ENCODE measurements at places on chromosomes 3 and 15.

GRCh38 chr3:15923640-15924405 lies 126.0 kb upstream of the ANKRD28 start:
- DNase-seq: no peak

DNA sequence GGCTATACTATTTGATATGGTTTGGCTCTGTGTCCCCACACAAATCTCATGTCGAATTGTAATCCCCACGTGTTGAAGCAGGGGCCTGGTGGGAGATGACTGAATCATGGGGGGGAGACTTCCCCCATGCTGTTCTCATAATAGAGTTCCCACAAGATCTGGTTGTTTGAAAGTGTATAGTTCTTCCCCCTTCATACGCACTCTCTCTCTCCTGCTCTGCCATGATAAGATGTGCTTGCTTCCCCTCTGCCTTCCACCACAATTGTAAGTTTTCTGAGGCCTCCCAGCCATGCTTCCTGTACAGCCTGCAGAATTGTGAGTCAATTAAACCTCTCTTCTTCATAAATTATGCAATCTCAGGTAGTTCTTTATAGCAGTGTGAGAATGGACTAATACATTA lies 290.1 kb upstream of the CHRM5 start:
- no peak for DNase-seq

DNA sequence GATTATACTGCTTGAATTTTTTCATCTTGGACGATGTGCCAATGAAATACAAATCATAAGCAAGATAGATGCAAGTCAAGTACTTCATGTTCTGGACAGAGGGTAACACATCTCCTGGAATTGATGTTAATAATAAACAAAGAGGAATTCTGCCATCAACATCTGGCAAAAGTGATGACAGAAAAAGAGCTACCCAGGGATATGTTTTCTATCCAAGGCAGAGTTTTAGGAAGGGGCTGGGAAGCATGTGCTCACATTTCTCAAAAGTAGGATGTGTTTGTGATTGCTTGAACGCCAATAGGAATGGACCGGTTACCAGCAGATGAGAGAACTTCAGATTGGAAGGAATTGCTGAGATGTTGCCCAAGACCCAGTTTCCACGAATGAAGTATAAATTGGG lies 242.6 kb upstream of the AGTR1 start:
- no peak for DNase-seq

- DNase-seq: no peak
These were observed 51.1 kb downstream of the IFT57 start for GRCh38 chr3:108171106-108171505.

- no peak for DNase-seq
These were observed 7.3 kb downstream of the ST3GAL6 start for GRCh38 chr3:98770261-98771039.

DNA sequence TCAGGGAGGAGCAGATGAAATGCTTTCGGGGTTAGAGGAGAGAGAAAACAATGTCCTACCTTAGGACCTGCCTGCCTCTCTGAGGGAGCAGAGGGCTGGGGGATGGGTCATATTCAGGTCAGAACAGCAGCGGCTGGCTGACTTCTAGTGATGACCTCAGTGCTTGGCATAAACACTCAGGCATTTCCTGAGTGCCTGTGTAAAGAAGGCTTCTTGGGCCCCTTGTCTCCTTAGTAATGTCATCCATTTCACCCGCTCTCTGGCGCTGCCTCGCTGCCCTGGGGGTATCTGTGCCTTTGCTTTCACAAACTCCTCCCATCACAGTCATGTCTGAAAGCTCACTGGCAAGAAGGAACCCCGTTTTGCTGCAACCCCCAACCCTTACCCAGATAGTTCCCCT lies 82.9 kb upstream of the GSK3B start:
- DNase-seq: peak; percentile 55

DNA sequence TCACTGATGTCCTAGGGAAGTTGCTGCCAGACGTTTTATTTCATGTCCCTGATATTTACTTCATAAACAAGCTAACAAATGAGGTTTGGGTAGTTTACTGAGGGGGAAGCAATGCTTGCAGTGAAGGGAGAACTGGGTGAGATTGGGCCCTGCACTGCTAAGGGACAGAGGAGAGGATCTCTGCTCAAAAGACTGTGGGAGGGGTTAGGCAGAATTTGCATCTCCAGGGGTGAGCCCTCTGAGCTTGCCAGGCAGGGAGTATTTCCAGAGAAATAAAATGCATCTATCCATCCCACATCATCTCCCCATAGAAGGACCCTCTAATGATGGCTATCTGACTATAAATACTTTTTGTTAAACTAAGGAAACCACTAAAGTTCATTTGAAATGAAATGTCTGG lies 215.6 kb downstream of the CBLB start:
- no peak for DNase-seq

GRCh38 chr15:50815958-50816590 lies 50.6 kb upstream of the SPPL2A start:
- DNase-seq: no peak

DNA sequence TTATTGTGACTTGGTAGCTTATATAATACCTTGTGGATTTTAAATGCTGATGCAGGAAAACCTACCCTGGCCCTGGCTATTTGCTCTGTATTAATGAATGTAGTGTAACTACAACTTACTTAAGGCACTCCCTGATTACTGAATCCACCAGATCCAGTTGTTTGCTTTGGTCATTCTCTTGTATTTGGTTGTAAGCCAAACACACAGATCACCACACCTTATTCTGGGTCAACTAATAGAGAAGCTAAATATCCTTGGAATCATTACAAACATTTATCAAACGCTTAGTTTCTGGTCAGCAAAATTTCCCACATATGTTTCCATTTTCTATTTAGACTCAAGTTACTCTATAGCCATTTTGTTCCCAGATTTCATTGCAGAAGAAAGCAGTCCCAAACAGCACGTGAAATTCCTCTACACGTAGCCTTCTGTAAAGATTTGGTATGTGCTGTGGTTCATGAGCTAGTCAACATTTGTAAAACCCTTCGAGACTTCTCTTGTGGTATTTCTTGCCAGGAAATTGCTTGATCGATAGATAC lies 322.6 kb downstream of the MEX3B start:
- no peak for DNase-seq

DNA sequence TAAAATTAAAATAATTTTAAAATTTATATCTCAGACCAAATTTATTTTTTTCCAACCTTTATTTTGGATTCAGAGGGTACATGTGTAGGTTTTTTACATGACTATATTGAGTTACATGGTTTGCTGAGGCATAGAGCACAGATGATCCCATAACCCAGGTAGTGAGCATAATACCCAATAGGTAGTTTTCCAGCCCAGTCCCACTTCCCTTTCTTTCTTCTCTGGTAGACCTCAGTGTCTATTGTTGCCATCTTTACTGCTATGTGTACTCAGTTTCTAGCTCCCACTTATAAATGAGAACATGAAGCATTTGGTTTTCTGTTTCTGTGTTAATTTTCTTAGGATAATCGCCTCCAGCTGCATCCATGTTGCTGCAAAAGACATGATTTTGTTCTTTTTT lies 338.1 kb downstream of the EFHB start:
- no peak for DNase-seq

- DNase-seq: no peak
These were observed 750.2 kb upstream of the ARRDC4 start for GRCh38 chr15:97210277-97210676.

DNA sequence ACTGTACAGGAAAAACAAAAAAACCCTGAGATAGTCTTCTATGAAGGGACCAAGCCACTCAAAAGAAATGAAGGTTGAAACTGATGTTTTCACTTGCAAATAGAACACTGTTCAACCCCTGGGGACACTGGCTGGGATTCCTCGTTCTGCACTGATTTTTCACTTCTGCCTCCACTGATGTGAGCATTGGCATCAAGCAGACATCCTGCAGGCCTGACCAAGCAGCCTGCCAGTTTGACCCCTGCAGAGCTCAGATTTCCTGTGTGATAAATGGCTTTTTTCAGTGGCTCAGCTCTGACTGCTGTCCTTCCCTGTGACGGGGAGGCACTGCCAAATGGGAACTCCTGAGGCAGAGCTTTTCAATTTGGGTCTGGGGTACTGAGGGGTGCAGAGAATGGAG lies 50.0 kb downstream of the RASGRP1 start:
- DNase-seq: no peak

- no peak for DNase-seq
These were observed 185.9 kb downstream of the SUCLG2 start for GRCh38 chr3:67468511-67468910.

- no peak for DNase-seq
These were observed 245.2 kb downstream of the EFHB start for GRCh38 chr3:19688767-19689166.

DNA sequence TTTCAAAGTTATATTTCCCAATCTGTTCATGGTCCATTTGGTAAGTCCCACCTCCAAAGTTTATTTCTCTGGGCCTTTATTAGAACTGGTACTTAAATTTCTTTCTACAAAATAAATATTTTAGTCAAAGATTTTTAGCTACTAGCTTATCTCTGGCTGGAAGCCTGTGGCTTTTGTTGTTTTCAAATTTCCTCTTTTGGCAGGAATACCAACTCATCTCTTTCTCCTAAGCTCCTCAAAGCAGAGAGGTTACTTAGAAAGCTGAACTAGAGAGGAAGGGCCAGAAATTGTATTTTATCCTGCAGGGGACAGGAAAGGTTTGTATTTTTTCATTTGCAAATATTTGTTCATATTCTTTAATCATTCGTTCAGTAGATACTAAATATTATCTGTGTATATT lies 227.8 kb downstream of the TBL1XR1 start:
- DNase-seq: no peak

GRCh38 chr15:21260966-21261395 lies 179.3 kb downstream of the POTEB3 start:
- no peak for DNase-seq

DNA sequence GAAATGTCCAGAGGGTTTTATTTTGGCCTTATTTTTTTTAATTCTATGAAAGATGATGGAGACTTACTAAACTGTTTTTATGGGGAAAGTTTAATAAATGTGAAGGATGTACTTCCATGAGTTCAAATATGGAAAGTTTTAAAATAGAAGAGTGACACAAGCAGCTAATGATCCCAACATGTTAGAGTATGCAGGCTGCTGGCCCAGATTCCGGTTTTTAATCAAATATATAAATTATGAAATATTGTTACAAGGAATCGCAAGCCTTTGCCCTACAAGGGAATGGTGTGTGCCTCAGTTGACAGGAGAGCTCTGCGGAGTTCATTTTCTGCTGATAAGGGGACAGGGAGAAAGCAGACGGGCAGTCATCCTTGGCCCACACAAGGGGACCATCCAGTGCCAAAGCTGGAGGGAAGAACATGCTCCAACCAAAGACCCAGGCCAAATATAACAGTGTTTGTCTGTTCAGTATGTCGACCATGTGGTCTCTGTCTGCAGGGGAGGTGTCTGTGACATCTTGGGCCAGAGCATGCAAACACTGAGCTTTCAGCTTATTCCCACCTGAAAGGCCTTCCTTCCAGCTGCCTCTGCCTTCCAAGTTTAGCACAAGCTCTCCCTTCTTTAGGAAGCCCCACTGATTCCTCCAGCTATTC lies 69.8 kb downstream of the SSUH2 start:
- no peak for DNase-seq

- DNase-seq: no peak
These were observed 345.3 kb downstream of the TIGIT start for GRCh38 chr3:114639171-114639570.

DNA sequence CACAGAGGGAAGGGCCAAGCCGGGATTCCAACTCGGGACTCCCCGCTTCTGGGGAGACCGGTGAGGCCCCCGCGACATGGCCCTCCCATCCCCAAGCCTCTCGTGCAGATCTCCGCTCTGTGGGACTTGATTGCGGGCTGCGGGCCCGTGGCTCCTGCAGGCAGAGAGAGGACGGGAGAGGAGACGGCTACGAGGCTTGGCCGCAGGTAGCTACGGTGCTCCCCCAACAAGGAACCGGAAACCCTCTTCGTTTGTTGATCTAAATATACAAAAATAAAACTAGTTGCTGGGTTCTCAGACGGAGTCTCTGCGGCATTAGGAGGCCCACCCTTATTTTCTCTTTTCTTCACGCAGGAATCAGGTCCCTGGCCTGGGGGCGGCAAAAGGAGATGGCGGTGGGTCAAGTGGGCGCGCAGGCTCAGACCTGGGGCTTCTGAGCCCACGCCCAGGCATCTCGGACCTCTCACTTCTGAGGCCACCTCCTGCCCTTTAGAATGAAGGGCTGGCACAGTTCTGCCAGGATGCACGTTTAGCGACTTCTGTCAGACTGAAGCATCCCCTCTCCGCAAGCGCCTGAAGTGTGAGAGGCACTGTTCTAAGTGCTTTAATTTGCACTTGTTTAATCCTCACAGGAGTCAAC lies 10.9 kb downstream of the GNB5 start:
- no peak for DNase-seq

DNA sequence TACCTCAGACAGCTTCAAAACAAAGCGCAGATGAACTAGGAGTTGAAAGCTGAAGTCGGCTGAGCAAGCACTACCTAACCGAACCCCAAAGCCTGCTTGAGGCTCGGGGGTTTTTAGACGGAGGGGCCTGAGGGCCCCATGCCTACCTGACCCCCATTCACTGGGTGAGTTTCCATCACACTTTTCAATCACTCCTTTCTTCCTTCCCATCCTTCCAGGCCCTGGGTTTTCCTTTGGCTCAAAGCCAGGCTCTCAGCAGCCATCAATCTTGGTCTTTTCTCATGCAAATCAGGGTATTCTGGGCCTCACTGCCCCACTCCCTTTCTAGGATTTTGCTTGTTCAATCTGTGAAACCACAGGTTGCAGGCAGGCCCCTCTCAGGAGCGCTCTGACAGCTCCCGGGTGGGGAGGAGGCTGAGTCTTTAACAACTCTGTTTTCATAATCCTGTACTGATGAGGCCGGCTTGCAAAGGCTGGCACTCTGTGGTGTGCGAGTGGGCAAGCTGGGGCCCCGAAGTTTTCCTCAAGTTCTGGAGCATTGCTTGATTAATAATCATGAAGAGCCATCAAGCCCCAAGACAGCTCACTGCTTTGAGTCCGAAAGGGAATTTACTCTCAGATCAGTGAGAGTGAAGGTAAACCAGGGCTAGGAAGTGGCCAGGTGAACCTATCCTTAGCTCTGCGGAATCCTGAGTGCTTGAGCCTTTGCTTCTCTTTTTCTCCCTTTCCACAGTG lies 97.6 kb downstream of the FRMD4B start:
- DNase-seq: no peak

DNA sequence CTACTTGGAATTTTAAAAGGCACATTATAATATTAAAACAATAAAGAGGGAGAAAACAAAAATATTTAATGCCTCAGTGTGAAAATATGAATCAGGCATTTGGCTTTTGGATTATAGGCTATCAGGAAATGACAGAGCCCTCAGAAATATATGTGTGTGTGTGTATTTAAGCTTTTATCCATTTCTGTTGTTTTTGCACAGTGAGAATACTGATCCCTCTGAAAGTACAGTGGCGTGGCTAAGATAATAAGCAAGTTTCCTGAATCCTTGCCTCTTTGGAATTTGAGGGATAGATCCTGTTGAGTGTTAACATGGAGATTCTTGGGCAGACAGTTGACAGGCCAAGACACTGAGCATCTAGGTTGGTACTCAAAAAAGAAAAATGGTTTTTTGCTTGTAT lies 234.8 kb upstream of the ZBTB20 start:
- no peak for DNase-seq

DNA sequence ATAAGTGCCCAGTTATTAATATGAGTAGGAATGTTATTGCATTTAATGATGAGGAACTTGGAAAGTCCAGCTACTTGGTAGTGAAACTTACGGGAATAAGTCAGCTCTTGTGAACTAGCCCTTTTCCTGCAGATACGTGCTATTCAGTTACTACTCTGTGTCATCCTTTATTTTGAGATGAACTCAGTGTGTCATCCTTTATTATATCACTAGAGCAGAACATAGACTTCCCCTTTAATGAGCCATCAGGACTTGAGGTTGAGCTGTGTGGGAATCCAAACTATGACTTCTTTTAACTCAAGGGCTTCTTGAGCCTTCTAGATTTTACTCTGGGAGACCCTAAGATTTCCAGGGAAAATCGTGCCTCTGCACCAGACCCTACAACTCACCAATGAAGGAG lies 3.6 kb downstream of the ACTC1 start:
- DNase-seq: no peak
